ENCODE measurements at places on chromosomes 16 and 17.

DNA sequence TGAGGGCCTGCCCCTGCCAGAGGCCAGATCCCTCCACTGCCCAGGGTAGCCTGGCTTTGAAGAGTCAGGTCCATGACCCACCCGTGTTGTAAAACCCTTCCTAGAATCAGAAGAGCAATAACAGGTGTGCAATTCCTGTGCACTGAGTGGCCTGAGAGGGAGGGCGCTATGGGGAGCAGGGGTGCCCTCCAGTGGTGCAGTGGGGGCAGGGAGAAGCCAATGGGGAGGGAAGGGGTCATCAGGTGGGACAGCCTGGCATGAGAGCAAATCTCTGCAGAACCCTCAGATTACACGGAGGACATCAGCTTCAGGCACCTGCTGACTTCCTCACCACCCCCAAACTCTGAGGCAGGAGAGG, 72.9 kb upstream of the ZNF469 start:
- no peak for DNase-seq

DNA sequence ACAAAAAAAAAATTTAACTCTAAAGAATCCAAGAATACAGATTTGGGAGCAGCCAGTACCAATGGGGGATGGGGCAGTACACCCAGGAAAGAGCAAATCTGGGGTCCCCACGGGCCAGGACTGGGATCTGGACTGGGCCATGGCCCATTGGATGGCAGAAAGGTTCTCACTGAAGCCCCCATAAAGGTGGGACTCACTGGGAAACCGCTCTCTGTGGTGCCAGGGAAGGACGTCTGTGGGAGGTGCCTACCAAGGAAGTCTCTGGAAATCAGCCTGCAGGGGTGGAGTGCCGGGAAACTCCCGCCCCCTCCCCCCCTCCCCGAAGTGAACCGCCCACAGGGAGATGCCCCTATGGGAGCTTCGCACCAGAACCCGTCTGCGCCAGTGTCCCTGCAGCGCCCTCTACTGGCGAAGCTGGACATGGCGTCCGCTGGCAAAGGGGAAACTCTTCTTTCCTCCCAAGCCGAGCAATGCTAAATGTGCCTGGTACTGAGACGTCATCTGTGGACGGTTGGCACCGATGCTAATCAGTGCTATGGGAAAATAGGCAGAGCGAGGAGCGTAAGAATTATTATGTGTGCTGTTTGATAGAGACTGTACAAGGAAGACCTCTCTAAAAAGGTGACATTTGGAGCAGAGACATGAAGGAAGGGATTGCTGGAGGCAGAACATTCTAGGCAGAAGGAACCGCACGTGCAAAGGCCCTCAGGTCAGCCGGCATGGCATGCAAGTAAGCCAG, 671.1 kb downstream of the WWOX start:
- DNase-seq, result peak; percentile 70

DNA sequence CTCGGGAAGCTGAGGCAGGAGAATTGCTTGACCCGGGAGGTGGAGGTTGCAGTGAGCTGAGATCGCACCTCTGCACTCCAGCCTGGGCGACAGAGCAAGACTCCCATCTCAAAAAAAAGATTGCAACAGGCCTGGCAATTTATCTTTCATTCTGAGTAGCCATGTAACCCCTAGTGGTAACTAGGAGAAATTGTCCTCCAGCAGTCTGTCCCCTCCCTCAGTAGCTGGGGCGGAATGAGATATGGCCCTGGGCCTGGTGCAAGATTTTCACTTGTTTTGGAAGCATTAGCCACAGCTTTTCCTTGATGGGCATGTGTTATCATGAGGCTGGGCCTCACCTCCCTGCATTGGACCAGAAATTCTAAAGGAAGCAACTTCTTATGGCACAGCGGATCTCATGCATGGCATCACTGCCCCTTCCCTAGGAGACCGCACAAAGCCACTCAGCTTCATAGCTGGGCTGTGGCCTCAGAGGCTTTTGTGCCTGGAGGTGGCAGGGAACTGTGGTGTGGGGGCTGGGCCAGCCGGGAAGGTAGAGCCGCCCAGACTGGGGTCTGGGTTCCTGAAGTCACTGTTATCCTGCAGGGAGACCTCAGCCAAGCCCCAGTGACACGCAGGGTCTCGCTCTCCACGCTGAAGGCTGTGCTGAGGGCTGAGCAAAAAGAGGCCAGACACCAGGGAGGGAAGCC, 13.4 kb downstream of the NATD1 start:
- DNase-seq, result no peak

GRCh38 chr17:54348234-54348633, 525.5 kb downstream of the KIF2B start:
- no peak for DNase-seq

DNA sequence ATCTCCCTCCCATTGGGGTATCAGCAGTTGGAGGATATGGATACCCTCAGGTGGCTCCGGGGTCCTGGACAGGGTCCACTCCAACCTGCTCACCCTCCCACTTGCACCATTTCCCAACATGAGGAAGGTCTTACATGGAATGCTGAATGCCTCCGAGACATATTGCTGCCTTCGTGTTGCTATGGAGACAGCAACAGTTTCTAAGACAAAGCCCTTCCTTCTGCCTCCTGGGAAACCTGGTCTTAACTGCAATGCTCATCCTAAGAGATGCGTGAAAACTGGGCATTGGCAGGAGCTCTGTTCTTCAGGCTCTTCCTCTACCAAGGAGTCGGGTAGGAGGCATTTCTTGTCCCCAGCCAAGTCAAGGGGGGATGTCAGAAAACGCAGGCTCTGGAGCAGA, 45.2 kb downstream of the ST3GAL2 start:
- no peak for DNase-seq

GRCh38 chr17:72456075-72456474, 335.3 kb downstream of the SOX9 start:
- DNase-seq, result no peak

DNA sequence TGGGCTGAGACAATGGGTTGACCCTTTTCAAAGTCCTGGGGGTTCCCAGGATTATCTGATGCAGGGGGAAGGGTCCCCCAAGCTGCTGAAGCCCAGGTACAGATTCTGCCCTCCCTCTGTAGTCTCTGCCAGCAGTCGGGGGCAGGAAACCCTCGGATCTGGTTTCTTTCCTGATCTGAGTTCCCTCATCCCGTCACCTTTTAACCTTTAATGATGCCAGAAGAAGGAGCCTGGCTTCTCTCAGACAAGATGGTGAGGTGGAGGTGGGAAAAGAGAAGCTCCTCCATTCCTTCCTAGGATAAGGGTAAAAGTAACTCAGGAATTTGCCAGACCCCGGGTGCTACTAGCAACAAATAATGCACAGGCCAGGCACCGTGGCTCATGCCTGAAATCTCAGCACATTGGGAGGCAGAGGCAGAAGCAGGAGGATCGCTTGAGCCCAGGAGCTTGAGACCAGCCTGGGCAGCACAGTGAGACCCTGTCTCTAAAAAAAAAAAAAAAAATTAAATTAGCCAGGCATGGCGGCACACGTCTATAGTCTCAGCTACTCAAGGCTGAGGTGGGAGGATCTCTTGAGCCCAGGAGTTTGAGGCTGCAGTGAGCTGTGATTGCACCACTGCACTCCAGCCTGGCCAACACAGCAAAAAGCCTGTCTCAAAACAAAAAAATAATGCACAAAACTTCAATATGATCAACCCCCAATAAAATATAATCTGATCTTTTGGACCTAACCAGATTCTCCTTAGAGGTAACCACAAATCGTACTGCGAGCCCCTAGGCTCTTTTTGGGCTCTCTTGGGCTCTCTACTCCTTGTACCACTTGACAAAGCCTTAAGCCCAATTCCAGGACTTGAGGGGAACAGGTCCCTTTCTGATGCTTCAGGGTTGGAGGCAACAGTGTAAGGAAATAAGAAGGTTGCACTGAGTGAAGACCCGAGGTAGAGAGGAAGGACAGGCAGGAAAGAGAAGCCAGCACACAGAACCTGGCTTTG, 5.7 kb downstream of the CDC42EP4 start:
- no peak for DNase-seq

DNA sequence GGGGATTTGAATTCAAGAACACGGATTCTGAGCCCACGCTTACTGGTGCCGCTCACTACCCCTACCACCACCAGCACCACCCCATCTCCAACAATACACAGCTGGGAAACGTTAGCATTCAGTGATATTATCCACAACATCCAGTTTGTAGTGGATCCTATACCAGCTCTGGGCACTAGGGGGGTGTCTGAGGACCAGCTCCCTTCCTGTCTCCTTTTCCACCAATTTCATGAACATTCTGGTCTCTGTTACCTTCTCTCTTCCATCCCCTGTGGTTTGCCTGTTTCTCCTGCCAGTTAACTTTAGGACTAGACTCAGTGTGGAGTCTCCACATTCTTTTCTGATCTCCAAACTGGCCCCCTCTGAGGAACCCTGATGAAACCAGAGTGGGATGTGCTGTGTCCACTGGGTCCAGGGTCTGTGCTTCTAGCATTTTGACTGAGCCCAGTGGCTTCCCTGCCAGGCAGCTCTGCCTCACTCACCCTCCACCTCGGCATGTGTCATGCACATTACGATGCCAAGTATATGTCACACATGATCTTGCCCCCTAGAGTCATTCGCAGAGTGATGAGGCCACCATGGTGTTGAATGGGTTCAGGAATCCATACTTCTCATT, 187.0 kb upstream of the CDH13 start:
- no peak for DNase-seq

- DNase-seq, result no peak
These were observed 762 bp upstream of the RBL2 start for GRCh38 chr16:53433509-53433908.

- no peak for DNase-seq
These were observed 26.9 kb downstream of the ABCC1 start for GRCh38 chr16:15976225-15976812.

DNA sequence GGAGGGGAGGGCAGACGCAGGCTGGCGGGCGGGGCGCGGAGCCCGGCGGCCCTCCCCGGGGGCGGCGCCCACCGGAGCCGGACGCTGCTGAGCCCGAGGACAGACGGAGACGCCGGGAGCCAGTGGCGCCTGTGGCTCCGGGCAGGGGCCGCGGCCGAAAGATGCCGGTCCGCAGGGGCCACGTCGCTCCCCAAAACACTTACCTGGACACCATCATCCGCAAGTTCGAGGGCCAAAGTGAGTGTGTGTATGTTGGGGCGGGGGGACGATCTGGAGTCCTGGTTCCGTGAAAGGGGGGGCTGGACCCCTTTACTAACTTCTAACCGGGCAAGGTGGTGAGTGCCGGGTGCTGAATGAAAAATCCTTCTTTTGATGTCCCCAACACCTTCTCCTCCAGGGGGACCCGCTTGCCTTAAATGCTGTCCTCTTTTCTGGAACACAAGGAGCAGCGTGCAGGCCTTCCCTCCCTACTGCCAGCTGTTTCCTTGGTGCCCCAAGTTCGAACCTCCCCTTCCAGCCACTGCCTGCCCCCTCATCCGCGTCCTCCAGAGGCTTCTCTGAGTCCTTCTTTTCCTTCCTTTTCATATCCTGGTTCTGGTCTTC, at the start of gene KCNH6:
Gene KCNH6, plus strand, starts transcription at position 106 of the 603 bp plus-strand sequence. Its CDS starts 56 bp downstream, at position 162.
- no peak for DNase-seq

DNA sequence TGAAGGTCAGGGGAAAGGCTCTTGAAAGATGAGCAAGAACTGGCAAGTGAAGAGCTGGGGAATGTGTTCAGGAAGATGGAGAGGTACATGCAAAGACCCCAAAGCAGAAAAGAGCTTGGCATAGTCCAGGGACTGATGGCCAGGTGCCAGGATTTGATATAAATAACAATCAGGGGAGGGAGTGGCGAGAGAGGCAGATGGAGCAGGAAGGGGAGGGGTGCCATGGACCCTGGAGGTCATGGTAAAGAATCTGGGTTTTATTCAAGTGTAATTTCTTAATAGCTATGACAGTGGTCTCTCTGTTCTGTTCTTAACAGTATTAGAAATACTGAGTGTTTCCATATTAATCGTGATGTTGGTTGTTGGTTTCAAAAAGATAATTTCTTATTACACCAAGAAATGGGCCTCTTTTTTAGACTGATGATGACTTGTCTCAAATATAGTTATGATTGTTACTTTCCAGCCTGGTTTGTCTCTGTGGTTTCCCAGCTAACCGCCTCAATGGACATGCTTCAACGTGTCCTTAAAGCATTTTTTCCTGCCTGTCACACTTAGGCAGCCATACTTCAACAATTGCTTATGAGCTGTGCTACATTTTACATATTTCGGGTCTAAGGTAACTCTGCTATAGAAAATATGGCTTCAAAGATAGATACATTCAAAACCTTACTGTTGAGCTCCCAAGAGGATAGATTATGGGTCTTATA, 49.4 kb downstream of the MYH10 start:
- no peak for DNase-seq

DNA sequence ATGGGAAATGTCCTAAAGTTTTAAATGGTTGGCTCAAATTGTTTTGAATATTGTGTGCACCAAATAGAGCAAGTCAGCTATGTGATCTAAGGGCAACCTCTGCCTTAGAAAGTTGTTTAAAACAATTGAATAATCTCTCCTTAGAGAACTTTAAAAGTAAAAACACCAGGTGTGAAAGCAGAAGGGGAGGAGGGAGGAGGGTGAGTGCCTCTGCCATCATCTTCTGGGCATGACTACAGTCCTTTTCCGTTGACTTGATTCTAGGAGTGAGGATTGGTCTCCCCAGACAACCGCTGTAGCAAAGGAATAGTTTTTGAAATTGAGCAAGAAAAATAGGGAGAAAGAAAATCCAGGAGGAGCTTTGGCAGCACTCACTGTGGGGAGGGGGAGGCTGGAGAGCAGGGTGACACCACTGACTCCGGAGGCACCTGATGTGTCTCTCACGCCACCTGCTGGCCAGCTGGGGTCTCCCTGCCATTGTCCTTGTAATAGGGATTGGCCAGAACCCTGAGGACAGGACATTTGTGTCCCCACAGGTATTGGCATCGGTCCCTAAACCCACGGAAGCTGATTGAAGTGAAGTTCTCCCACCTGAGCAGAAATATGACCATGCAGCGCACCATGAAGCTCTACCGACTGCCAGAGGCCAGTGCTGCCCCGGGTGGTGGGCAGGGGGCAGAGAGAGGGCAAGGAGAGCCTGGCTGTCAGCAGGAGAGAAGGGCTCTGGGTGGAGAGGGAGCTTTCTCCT, 33.3 kb downstream of the PLCD3 start:
- DNase-seq, result peak; percentile 67

- DNase-seq, result peak; percentile 47
These were observed 2.2 kb downstream of the SNN start for GRCh38 chr16:11670171-11671131.

DNA sequence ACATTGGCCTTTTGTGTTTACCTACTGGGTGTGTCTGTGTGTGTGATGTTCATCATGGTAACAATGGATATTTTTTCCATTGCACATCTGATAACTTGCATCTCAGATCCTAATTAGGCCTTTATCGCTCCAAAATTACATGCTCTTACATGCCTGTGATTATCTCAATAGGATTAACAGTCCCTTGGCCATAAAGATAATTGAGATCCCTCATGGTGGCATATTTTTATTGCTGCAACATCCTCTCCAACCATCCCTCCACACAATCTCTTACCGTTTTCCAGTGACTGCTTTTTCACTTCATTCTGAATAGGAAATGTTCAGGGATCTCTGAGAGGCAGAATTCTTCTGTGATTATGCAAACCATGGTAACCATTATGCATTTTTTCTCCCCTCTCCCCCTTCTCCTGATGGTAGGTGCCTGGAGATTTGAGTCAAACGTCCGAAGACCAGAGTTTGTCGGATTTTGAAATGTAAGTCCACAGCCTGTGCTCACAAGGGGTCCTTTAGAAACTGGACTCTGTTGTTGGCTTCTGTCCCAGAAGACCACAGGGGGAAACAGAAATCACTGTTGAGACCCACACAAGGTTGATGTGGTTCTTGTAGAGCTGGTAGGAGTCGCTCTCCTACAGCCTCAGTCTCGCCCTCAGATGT, 405.5 kb downstream of the CPPED1 start:
- DNase-seq, result no peak

Measured in activated B cell treated with CpG ODN at 0.5 μM for 24 hours (primary cell).